Epithelial cell of proximal tubule (primary cell): ENCODE measurements at places on chromosomes 3 and 15.

- DNase-seq: no peak
Measured at GRCh38 chr3:11716573-11717290, 73.0 kb upstream of the VGLL4 start.

DNA sequence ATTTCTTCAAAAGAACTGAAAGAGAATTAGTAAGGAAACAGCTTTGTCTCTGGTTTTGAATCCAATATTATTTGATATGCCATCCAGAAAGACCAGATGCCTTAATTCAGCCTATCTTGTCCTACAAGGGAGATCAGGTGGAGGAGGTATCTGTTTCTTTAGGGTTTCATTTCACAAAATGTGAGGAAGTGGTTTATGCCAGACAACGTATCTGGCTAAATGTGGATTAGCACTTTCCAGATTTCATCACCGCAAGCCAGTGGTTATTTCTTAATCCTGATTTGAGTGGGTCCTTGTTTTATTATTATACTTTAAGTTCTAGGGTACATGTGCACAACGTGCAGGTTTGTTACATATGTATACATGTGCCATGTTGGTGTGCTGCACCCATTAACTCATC lies 271.1 kb downstream of the EBLN2 start:
- no peak for DNase-seq

DNA sequence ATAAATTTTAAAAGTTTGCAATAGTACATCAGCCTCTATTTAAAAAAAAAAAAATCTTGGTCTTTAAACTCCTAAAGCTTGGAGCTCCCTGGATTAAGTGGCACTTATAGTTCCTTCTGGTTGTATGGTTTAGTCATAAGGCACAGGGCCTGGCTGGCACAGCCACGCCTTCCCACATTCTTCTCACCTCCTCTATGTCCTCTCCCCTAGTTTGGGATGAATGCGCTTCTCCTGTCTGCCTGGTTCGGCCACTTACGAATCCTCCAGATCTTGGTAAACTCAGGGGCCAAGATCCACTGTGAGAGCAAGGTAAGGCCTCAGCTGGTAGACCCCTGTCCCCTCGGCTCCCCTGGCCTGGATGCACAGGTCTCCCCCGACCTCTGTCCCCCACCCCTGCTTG lies 10.0 kb downstream of the ANKDD1A start:
- DNase-seq: no peak

DNA sequence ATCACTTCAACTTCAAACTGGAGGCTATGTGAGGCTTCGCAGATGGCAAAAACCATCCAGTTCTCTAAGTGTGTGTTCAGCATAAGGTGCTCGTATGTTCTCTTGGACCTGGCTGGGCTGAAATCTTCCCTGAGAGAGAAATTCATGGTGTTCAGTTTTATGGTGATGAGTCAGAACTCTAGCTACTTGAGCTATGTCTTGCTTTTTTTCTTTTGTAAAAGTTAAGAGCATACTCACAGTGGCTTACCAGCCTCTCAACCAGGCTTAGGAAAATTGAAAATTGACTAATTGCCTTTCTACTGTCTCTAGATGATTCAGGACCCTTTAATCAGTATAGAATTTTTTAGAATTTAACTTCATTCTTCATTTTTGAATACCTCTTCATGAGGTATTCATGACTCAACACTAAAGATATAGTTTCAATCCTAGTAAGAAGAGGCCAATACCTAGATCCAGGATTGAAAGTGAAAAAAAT lies 617.5 kb downstream of the TBL1XR1 start:
- no peak for DNase-seq

GRCh38 chr3:28575746-28576613 lies 227.4 kb upstream of the AZI2 start:
- DNase-seq: no peak

GRCh38 chr3:14991151-14991742 lies 43.9 kb downstream of the NR2C2 start:
- DNase-seq: no peak

- DNase-seq: no peak
Measured at GRCh38 chr3:134590766-134591165, 60.1 kb downstream of the KY start.

GRCh38 chr15:63405159-63405558 lies 23.5 kb upstream of the CA12 start:
- no peak for DNase-seq

- no peak for DNase-seq
Measured at GRCh38 chr3:185770109-185770508, 54.7 kb downstream of the IGF2BP2 start.

- DNase-seq: no peak
Measured at GRCh38 chr15:78211189-78211921, 23.0 kb downstream of the ACSBG1 start.

- DNase-seq: no peak
Measured at GRCh38 chr3:117035745-117036144, 326.2 kb downstream of the TUSC7 start.

DNA sequence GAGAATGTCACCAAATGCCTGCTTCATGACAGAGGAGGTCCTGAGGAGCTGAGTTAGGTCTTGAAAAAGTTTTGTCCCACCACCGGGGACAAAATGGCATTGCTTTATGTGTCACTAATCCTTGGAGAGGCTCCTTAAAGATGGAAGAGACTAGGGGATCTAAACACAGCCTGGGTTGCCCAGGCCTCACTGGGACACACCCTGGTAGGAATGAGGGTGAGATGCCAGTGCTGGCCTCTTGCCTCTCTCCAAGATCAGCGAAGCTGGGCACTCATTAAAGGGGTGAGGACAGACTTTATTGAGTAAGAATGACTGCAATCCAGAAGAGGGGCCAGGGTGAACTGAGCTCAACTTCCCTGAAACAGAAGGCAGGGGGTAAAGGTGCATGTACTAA lies 58.5 kb upstream of the KLF13 start:
- no peak for DNase-seq

GRCh38 chr15:57747206-57747896 lies 40.8 kb downstream of the POLR2M start:
- DNase-seq: no peak

DNA sequence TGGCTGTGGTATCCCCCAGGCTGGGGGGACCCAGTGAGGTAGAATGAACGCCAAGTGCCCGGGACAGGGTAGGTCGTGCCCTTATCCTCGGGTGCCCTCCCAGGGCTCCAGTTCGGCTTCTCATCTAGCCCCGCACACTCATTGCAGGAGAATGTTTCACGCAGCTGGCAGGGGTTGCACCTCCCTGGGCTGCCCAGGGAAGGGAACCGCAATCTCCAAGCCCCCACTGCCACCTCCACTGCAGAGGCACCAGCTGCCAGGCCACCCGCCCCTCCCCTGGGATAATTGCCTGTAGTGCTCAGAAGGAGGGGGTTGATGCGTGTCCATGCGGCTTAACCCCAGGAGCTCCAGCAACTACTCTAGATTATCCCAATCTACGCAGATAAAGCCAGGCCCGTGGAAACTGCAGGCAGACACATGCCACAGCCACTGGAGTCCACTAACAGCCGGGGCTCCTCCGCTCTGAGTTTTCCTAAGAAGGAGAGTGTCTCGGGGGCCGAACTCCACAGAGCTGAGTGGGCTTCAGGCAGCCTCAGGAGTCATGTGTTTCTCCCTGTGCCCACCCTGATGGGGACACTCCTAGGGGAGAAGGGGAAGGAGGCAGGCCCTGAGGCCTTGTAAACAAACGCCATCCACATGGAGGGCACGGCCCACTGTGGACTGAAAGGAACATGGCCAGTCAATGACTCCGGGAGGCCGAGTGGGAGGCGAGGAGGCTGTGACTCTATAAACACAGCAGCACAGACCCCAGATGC lies 137.2 kb upstream of the IQSEC1 start:
- DNase-seq: no peak

DNA sequence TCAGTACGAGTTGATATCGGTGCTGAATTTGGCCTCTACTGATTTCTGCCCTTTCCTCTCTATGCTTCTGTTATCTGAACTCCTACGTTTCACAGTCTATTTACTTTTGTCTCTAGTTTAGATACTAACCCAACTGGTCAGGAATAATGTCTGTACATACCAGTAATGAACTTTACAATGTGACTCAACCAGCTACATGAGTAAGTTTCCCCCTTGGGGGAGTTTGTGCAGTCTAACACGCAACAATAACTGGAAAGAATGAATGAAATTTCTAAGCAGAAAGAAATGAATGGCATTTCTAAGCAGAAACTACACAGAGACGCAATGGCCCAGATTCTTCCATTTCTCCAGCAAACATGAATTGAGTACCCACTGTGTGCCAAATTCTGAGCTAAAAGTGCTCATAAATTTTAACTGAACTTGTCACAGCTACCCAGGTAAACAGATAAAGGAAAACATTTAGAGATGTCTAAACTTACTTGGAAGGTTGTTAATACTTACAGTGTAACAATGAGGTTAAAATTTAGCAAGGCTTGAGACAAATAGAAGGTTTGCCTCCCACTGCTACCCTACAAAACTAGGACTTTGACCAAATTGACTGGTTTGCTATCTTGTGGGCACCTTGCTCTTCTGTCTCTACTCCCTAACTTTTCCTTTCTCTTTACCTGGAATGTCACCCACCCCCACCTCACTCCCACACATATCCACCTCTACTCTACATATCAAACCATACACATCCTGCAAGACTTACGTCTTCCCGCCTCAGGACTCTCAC lies 11.6 kb downstream of the UPK1B start:
- DNase-seq: peak; percentile 92
